ENCODE measurements at places on chromosomes 12 and 14. TPM values are rescaled to one million over a fixed set of nuclear protein-coding genes. Genes with fewer than 3 reads are reported as not detected.
A peak's percentile ranks its signal among the peaks of the same experiment; 100 is the strongest.

GRCh38 chr14:61234215-61234916, 46.8 kb downstream of the TMEM30B start:
- no peaks in the 10 kb centered on the region for H3K27me3 ChIP-seq
- no peak overlapping the region for H3K4me3 ChIP-seq
- DNase-seq: no peak
- H3K36me3 ChIP-seq: no peaks in the 10 kb centered on the region

- H3K4me3 ChIP-seq: no peak overlapping the region
- no peaks in the 10 kb centered on the region for H3K36me3 ChIP-seq
- no peaks in the 10 kb centered on the region for H3K27me3 ChIP-seq
- no peak overlapping the region for H3K27ac ChIP-seq
Observed at GRCh38 chr14:99012703-99013102, 259.3 kb downstream of the BCL11B start.

DNA sequence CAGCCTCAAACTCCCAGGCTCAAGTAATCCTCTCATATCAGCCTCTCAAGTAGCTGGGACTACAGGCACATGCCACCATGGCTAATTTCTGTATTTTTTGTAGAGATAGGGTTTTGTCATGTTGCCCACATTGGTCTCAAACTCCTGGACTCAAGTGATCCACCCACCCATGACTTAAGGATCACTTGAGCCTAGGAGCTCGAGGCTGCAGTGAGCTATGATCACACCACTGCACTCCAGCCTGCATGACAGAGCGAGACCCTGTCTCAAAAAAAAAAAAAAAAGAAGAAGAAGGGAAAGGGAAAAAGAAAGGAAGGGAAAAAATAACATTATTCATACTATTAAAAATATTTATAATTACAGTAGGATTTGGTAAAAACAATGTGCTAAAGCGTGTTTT, 19.2 kb downstream of the EPS8 start:
- no peaks in the 10 kb centered on the region for H3K36me3 ChIP-seq
- no peak overlapping the region for H3K27ac ChIP-seq
- DNase-seq: no peak
- H3K4me1 ChIP-seq: peaks cover 7% of the 10 kb centered on the region

DNA sequence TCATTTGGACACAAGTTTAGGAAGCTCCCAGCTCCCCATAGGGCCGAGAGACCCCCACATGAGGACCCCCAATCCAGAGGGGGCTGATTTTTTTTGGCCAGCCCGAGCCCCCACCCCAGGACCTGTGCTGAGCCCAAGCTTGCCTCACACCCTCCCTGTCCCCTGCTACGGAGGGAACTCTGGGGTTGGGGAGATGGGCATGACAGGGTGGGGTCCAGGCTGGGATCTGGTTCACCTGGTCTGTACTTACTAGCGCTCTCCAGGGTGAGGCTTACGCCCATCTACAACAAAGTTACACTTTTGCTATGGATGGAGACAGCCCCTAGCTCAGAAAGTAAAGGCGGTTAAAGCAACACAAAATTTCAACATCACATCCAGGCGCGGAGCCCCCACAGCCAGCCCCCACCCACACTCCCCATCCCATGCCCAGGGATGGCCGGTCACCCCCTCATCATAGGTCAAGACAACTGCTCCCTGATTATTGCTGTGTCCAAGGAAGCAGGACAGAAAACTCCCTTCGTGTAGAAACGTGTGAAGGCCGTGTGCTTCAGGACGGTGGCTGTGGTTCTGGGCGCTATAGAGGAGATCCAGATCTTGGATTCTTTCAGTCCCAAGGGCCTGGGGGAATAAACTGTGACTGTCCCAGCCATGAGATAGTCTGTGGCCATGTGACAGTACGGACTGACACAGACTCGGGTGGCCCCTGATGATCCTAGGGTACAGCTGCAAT, 10.7 kb downstream of the SLC25A29 start:
- no peaks in the 10 kb centered on the region for H3K4me1 ChIP-seq
- H3K27me3 ChIP-seq: no peaks in the 10 kb centered on the region

DNA sequence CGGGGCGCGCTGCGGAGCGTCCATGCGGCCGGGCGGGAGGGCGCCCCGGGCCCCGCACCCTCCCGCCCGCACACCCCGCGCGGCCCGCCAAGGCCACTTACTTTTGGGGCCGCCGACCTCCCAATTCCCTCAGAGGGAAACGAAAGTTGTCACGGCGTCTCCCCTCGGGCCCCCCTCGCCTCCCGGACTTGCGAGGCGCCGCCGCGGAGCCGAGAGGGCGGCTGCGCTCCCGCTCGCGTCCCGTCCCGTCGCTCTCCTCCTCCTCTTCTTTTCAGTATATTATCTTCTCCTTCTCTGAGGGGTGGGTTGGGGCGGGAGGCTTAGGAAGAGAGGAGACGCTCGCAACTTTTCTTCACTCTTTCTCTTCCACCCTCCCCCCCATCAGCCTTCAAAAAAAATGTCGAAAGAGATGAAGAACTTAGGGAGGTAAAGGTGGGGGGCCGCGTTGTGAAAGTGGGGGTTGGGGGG, 613 bp downstream of the DUSP16 start:
- peaks cover 28% of the 10 kb centered on the region for H3K4me1 ChIP-seq
- no peaks in the 10 kb centered on the region for H3K36me3 ChIP-seq
- peak overlapping the region; percentile 85 for H3K4me3 ChIP-seq
- DNase-seq: peak; percentile 78
- peak overlapping the region; percentile 99 for H3K27ac ChIP-seq

- no peak overlapping the region for H3K27ac ChIP-seq
- no peaks in the 10 kb centered on the region for H3K27me3 ChIP-seq
- no peaks in the 10 kb centered on the region for H3K36me3 ChIP-seq
- no peak overlapping the region for H3K4me3 ChIP-seq
- no peak for DNase-seq
- no peaks in the 10 kb centered on the region for H3K4me1 ChIP-seq
Observed at GRCh38 chr14:69471436-69471835, 13.1 kb upstream of the PLEKHD1 start.

DNA sequence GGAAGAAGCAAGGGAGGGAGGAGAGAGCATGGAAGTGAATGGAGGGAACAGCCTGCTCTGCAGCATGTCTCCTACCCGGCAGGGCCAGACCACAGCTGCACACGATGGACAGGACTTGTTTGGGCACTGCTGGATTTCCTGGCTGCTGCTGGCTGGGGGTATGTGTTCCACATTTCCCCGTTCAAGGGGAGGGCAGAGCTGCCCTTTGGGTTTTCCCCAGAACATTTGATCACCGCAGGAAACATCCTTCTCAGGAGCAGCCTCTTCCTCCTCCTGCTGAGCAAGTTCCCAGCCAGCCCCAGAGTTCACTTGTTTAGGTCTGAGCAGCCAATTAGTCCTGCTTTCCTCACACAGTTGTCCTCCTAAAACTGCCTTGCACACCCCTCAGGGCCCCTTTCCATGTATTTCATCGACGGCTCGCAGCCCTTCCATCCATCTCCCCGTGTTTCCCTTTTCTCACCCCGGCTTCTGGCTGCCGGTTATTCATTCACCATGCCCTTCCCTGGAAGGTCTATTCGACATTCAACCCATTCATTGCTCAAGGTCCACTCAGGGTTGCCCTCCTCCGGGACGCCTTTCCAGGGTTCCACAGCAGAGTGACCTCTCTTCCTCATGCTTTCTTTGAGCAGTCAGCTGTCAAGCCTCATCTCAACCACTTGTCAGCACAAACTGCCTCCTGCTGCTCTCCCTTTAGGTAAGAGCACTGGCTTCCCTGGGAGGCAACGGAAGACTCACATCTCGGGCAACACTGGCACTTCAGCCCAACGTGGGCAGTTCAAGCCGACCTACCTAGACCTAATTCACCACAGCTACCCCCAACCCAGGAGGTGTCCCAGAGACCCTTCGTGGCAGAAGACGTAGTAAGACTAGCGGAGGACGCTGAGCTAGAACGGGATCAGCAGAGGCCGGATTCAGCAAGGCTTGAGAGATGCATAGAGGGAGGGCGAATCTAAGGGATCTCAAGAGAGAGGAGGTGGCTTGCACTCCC, 20.1 kb upstream of the ANO2 start:
- H3K27me3 ChIP-seq: no peaks in the 10 kb centered on the region
- H3K27ac ChIP-seq: no peak overlapping the region
- peaks cover 22% of the 10 kb centered on the region for H3K4me1 ChIP-seq
- no peak for DNase-seq
- H3K4me3 ChIP-seq: no peak overlapping the region
- H3K36me3 ChIP-seq: no peaks in the 10 kb centered on the region

- no peak overlapping the region for H3K27ac ChIP-seq
- H3K4me1 ChIP-seq: peaks cover 12% of the 10 kb centered on the region
- DNase-seq: no peak
- no peaks in the 10 kb centered on the region for H3K36me3 ChIP-seq
- H3K4me3 ChIP-seq: no peak overlapping the region
Observed at GRCh38 chr14:90547968-90548367, 151.1 kb downstream of the CALM1 start.

DNA sequence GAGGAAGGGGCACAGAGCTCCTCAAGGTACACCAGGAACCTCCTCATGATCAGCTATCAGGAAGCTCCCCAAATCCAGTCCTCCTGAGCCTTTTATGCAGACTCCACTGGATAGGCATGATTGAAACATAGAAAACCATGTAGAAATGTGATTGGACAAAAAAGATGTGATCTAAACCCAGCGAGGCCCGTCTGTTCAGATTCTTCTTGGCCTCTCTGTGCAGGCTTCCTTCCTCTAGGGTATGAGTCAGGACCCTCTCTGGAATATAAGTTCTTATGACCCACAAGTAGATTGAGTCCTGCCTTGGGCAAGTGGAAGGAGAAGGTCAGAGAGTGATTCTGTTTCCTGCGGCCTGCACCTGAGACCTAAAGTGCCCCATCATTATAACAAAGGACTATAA, 166.3 kb downstream of the PHLDA1 start:
- H3K4me3 ChIP-seq: no peak overlapping the region
- no peaks in the 10 kb centered on the region for H3K27me3 ChIP-seq
- no peaks in the 10 kb centered on the region for H3K4me1 ChIP-seq
- H3K36me3 ChIP-seq: no peaks in the 10 kb centered on the region
- no peak overlapping the region for H3K27ac ChIP-seq
- DNase-seq: no peak

DNA sequence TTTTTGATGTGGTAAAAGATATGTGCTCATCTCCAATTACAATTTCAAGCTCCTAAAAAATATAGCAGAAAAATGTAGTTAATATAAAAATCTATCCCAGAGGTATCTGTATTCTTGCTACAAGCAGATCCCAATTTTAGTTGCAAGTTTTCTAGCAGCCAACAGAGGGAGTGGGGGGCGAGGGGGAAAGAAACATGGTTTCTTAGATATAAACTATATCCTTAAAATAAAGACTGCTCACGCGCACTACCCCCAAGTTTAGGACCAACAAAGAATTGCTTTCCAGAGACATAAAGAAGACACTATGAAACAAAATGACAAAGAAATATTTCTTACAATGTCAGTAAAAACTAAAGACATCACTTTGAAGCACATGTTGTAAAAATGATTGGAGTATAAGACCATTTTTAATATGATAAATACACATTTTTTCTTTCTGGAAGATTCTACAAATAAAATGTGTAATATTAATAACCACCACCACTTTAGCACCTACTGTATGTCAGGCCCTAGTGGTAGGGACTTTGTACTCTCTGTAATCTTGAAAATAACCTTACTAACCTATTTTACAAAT, 5.4 kb downstream of the MAGOHB start:
- no peak overlapping the region for H3K4me3 ChIP-seq
- peaks cover 45% of the 10 kb centered on the region for H3K36me3 ChIP-seq
- no peak for DNase-seq
- no peak overlapping the region for H3K27ac ChIP-seq
- H3K4me1 ChIP-seq: peaks cover 9% of the 10 kb centered on the region

DNA sequence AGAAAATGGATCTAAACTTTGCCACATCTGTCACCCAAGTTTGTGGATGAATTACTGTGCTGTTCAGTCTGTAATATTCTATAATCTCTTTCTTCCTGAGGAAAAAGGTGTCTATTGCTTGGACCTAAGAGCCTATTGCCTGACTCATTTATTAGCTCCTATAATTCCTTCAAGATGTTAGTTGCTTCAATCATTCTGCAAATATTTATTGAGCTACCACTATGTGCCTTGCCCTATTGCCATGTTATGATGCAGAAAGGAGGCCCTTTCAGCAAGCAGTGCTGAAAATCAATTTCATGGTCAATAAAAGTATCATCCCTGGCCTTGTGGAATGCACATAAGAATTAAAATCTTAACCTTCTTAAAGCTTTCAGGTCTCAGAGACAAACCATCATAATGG, 113.6 kb downstream of the CCER1 start:
- no peaks in the 10 kb centered on the region for H3K36me3 ChIP-seq
- H3K27ac ChIP-seq: no peak overlapping the region
- H3K4me3 ChIP-seq: no peak overlapping the region
- no peaks in the 10 kb centered on the region for H3K27me3 ChIP-seq
- no peak for DNase-seq

DNA sequence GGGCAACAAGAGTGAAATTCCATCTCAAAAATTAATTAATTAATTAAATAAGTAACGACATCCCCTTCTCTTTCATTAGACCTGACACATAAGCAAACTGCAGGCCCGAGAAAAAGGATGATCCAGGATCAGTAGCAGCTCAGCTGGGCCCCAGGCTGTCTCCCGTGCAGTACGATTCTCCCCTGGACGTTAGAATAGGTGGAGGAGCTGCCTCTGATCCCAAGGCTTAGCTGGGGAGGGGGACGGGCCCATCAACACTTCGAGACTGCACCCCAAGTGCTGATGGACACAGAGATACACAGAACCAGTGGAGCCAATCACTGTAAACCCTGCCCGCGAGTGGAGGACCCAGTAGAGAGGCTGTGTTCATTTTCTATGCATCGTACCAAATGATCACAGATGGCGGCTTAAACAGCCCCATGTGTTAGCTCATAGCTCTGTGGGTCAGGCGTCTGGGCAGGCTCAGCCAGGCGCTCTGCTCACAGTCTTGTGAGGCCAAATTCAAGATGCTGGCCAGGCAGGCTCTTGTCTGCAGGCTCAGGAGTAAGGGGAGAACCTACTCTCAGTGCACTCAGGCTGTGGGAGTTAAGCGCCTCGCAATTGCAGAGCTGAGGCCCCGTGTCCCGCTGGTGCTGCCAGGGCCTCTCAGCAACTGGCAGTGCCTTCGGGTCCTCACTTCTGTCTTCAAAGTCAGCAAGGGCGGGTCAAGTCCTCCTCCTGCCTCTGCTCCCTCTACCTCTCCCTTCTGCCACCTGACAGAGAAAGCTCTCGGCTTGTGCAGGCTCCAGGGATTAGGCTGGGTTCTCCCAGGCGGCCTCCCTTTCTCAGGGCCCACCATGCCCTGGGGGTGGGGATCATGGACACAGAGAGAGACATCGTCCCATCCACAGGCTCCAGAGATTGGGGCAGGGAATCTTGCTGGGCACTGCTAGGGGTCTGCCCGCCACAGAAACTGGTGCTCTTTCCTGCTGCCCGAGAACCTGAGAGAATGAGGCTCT, 26.4 kb downstream of the RIMBP2 start:
- H3K27me3 ChIP-seq: no peaks in the 10 kb centered on the region
- no peaks in the 10 kb centered on the region for H3K36me3 ChIP-seq
- H3K27ac ChIP-seq: no peak overlapping the region
- H3K4me3 ChIP-seq: no peak overlapping the region
- no peak for DNase-seq

GRCh38 chr14:45716572-45716971, 463.6 kb upstream of the MIS18BP1 start:
- H3K27ac ChIP-seq: no peak overlapping the region
- DNase-seq: peak; percentile 65
- H3K4me1 ChIP-seq: no peaks in the 10 kb centered on the region
- H3K4me3 ChIP-seq: no peak overlapping the region
- no peaks in the 10 kb centered on the region for H3K27me3 ChIP-seq

- H3K27ac ChIP-seq: no peak overlapping the region
- no peak overlapping the region for H3K4me3 ChIP-seq
- no peaks in the 10 kb centered on the region for H3K4me1 ChIP-seq
- H3K27me3 ChIP-seq: no peaks in the 10 kb centered on the region
Observed at GRCh38 chr12:40976546-40976945, 211.6 kb upstream of the PDZRN4 start.

SOX5 gene
- total RNA-seq: 79.5 TPM

NANOG gene
- total RNA-seq: not detected

PROX2 gene
- not detected for total RNA-seq

PLA2G1B gene
- total RNA-seq: not detected

KRT71 gene
- total RNA-seq: not detected

JAG2 gene
- total RNA-seq: 2.1 TPM

All from neural progenitor cell (in vitro differentiated cells).